ENCODE measurements at places on chromosomes 1 and 21. TPM values are rescaled to one million over a fixed set of nuclear protein-coding genes. Genes with fewer than 3 reads are reported as not detected.

- DNase-seq, result peak; percentile 5
Measured at GRCh38 chr1:158035976-158036583, 42.6 kb downstream of the KIRREL1 start.

- no peak for DNase-seq
Measured at GRCh38 chr21:43734928-43735229, 15.9 kb downstream of the PDXK start.

The ZNF644 gene
- 17.7 TPM for polyA plus RNA-seq

DNA sequence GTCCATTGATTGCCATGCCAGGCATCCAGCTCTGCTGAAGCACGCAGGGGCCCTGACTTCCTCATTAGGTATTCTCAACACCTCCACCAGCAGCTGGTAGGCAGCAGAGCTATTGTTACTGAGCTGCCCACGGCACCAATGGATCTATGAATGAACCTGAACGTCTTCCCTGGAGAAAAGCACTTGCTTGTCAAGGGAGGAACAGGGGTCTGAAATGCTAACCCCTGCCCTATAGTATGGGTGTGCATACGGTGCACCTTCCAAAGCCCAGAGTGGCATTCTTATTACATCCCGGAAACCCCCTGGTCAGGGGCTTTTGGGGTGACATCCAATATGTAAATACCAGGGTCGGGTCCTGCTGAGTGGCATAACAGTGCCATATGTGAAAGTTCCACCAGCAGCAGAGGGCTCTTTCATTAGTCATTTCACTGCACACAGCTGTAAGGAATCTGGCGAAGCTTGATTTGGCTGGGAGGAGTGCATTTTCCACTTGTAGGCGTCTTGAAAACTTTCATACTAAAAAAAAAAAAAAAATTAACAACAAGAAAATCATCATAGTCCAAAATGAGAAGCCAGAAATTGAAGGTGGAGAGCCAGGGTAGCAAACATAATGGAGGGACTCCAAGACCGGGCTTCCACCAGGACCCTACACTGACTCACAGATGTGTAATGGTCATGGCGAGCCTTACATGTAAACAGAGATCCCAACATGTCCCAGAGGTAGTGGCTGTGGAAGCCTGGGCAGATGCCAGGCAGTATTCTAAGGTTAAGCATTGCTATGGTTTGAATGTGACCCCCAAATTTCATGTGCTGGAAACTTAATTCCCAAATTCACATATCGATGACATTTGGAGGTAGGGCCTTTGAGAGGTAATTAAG, 58.8 kb upstream of the PRDX6 start:
- no peak for DNase-seq

The KLHDC9 gene
- 2.9 TPM for polyA plus RNA-seq

The ATP1A4 gene
- polyA plus RNA-seq, result not detected

DNA sequence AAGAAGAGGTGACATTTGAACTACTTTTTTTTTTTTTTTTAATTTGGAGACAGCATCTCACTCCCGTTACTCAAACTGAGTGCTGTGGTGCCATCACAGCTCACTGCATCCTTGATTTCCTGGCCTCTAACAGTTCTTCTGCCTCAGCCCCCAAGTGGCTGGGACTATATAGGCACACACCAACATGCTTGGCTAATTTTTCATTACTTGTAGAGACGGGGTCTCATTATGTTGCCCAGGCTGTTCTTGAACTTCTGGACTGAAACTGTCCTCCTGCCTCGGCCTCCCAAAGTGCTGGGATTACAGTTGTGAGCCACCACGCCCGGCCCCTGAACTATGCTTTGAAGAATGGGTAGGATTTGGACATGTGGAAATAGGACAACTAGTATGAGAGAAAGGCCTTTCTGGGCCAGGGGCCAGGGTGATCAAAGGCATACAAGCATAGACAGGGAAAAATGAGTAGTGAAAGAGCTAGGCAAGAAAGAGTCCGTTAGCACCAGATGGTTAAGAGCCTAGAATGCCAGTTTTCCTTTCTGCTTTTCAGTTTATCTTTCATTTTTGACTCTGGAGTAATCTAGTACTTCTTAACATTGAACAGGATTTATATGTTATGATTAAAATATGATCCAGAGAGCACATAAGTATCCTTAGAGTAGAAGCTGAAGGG, 6.3 kb downstream of the RABGAP1L start:
- DNase-seq, result no peak

The NSL1 gene
- polyA plus RNA-seq, result 26.4 TPM

DNA sequence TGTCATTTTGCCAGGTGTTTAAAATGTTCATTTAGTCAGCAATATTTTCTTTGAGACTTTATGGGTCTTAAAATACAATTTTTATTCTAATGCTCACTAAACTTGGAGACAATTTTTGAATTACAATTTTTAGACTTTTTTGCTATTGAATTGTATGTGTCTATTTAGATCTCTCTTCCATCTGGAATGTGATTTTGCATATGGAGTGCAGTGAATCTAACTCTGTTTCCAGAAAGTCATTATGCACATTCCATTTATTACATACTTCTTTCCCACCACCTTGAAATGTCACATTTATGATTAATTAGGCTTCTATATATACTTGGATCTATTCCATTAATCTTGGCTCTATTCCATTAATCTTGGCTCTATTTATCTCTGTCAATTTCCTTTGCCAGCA, 5.6 kb upstream of the TSPEAR start:
- DNase-seq, result no peak
